ENCODE measurements at places on chromosomes 13 and 19.
A peak's percentile ranks its signal among the peaks of the same experiment; 100 is the strongest.

GRCh38 chr13:29771247-29771646 is 79.2 kb downstream of the UBL3 start:
- peak; percentile 71 for DNase-seq

- DNase-seq: peak; percentile 29
Measured at GRCh38 chr13:110116072-110116487, 190.9 kb downstream of the COL4A1 start.

- no peak for DNase-seq
Measured at GRCh38 chr13:39512687-39513086, 90.3 kb downstream of the LHFPL6 start.

DNA sequence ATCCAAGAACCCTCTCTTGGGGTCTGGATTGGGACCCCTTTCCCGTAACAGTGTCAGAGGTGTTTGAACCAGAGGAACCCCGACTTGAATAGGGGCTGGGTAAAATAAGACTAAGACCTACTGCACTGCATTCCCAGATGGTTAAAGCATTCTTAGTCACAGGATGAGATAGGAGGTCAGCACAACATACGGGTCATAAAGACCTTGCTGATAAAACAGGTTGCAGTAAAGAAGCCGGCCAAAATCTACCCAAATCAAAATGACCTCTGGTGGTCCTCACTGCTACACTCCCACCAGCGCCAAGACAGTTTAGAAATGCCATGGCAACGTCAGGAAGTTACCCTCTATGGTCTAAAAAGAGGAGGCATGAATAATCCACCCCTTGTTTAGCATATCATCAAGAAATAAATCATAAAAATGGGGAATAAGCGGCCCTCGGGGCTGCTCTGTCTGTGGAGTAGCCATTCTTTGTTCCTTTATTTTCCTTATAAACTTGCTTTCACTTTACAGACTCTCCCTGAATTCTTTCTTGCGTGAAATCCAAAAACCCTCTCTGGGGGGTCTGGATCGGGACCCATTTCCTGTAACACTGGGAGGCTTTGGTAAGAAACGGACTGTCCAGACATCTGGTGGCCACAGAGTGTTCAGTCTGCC is 4.4 kb upstream of the SIN3B start:
- DNase-seq: no peak

DNA sequence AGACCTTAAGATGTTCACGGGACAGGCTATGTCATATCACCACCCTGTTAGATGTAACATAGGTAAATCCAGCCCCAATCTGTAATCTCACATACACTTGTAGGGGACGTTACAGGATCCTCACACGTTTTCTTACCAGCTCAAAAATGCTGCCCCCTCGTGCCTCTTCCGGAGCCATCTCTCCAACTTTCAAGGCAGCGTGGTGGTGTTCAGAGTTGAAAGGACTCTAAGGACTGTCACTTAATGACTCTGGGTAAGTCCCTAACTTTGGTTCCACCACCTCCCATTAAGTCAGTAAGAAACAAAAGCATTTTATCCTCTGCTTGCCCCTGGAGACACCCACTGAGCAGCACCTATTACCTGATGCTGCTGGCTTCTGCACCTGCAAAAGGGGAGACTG is 4.4 kb downstream of the MED26 start:
- DNase-seq: no peak

- DNase-seq: no peak
Measured at GRCh38 chr13:98775386-98775785, 22.9 kb upstream of the SLC15A1 start.

GRCh38 chr13:27264648-27265047 is 6.0 kb upstream of the RASL11A start:
- DNase-seq: no peak

DNA sequence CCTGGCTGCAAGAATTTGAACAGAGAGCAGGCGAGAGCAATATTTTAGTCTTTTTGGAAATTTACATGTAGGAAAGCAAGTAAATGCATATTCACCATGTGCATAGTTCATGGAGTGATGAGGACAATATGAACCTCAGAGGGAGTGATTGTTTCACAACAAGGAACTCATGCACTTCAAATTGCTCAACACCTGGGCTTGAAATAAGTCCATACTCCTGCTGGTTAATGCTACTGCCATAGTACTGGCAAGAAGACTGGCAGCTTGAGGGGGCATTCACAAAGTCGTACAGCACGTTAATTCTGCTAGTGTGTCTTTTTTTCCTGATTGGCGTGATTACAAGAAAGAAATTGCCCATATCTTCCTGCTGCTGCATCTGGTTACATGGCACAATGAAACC is 267.6 kb downstream of the PCDH17 start:
- no peak for DNase-seq

GRCh38 chr19:6979399-6979798 is 41.8 kb downstream of the MBD3L2B start:
- DNase-seq: no peak

- DNase-seq: no peak
Measured at GRCh38 chr13:20776751-20777150, 3.0 kb upstream of the EEF1AKMT1 start.

GRCh38 chr19:11338569-11339253 is 746 bp downstream of the RAB3D start:
- DNase-seq: no peak

GRCh38 chr13:29547153-29547552 is 48.3 kb downstream of the SLC7A1 start:
- DNase-seq: no peak

GRCh38 chr13:105491345-105491744 is 1044.1 kb downstream of the EFNB2 start:
- no peak for DNase-seq

DNA sequence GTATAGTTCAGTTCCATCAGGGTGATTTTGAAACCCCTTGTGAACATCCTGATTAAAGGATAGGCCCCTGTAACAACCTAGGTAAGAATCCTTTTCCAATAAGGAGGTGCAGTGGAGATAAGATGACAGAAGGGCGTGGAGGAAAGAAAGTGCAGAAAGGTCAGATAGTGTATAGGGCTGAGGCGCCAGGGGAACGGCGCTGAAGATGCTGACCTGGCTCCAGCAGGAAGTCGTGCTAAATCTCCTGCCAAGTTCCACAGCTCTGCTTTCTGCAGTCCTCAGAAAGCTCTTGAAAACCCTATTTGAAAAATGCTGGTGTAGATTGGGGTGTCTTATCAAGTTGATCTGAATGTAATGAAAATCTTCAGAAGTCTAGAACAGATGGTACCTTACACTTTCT is 221.7 kb downstream of the COG6 start:
- no peak for DNase-seq

- DNase-seq: no peak
Measured at GRCh38 chr19:39307046-39307821, 11.0 kb downstream of the IFNL1 start.

DNA sequence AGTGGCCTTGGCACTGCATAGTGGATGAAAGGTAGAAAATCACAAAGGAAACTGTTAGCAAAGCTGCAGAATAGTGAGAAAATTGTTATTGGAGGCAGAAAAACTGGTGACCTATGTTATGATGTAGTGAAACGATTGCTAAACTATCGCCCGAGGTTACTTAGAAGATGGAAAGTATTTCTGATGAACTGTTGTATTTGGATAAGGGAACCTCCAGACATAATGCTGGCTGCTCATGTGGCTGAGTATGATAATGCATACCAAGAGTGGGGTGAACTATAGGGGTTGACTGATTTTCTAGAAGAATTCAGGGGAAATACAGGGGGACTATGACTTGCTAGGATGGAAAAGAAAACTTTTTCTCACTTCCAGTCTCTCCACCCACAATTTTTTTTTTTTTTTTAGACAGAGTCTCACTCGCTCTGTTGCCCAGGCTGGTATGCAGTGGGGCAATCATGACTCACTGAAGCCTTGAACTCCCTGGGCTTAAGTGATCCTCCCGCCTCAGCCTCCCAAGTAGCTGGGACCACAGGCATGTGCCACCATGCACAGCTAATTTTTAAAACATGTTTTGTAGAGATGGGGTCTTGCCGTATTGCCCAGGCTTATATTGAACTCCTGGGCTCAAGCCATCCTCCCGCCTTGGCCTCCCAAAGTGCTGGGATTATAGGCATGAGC is 4.4 kb upstream of the EID2 start:
- DNase-seq: no peak

DNA sequence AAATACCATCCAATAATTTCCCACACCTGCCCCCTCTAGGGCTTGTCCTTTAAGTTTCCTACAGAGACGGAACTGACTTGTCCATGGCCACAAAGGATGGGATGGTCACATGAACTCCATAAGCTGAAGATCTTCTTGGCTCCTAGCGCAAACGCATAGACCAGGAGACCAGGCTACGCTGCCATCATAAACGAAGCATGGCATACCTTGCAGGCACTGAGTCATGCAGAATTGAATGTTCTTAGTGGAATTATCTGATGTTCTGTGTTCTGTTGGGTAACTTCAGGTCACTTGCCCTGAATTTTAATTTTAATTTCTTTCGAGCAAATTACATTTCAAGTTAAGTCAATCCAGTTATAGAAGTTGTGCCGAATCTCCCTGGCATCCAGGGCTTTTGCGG is 96.4 kb upstream of the STARD13 start:
- DNase-seq: no peak

DNA sequence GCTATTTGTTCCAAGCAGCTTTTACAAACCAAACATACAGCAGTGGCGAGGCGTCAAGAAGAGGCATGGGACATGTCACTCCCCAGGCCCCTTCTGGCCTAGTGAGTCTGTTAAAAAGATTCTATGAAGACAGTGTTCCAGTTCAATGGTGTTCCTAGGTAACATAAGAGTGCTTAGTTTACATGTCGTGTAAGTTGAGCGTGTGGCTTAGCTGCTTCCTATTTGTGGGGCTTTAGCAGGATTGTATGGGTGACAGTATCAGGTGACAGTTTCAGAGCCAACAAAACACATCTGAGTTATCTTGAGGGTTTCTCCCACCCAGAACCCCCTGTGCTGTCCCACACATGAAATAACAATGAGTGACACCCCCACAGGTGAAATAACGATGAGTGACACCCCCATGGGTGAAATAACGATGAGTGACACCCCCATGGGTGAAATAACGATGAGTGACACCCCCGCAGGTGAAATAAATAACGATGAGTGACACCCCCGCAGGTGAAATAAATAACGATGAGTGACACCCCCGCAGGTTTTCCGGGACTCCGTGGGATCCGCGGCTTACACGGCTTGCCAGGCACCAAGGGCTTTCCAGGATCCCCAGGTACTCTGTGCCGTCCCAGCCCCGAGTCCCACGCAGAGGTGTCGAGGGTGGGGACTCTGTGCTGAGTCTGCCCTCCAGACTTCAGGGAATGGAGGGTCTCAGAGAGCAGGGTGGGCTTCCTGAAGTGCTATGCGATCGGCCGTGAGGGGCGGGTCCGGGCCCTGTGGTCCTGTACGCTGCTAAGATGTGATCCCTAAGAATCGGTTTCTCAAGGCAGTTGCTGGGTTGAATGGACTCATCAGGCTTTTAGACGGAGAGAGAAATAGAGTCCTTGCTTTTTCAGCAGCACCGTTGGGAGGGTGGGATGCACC is 68.6 kb downstream of the RAB20 start:
- no peak for DNase-seq

DNA sequence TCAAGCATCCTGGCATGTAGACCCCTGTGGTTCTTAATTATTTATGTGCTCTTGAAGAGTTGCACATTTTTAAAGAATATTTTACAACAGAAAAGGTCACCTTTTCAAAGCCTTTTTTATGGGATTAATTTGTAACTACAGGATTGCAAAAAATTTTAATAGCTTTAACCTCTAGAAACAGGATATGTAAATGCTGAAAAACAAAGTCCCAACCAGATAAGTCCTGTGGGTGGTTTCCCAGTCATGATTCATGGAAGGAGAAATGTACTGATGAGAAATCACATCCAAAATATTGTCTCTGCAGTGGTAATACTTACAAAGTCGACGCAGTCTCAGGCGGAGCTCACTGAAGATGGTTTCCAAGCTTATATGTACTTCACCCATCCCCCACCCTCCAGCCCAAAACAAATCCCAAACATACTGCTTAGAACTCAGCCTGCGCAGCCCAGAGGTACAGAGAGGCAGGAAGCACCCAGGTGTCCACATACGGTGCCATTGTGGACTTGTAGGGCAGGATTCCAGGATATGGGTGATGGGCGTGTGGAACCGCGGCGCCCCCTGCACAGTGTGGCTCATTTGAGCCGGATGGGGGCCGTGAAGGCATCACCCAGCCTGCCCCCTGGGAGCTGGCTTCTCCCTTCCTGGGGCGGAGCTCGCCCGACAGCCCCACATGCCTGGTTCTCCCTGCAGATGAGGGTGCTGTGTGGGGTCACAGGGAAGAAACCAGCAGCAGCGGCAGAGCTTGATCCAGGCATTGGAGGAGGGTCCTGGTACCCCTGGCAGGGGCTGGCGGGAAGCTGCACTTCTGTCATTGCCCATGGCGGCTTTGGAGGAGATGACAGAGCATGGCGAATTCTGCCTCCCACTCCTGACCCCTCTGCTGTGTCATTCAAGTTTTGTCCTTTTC is 101.2 kb downstream of the ATP11A start:
- no peak for DNase-seq

- DNase-seq: no peak
Measured at GRCh38 chr13:35723053-35723461, 246.6 kb upstream of the MAB21L1 start.

- DNase-seq: no peak
Measured at GRCh38 chr13:101959016-101959415, 442.8 kb downstream of the FGF14 start.

DNA sequence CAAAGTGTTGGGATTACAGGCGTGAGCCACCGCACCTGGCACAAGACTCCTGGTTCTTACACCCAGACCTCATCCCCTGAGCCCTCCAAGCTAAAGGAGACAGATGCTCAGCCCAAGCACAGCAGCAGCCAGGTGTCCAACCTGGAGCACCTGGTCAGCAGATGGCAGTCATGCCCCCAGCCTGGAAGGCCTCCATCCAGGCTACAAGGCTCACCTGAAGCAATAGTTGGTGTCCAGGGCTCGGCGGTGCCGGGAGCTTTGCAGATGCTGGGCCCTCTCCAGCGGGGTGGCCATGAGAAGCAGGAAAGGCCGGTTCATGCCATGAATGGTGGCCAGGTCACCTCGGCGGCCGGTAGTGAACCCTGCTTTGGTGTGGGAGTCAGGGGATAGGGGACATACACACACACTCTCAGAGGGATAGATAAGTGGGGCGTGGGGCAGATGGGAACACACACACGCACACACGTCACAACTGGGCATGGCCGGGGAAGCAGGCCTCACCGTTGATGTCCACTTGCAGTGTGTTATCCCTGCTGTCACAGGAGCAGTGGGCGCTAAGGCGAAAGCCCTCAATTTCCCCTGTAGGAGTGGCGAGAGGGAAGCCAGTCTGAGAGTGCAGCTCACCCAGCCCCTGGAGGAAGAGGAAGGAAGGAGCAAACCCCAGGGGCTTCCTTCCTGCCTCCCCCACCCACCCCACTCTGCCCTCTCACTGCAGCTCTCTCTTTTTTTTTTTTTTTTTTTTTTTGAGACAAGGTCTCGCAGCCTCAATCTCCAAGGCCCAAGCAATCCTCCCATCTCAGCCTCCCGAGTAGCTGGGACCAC is 11.8 kb downstream of the TGFB1 start:
- peak; percentile 49 for DNase-seq

GRCh38 chr13:102311901-102312300 is 89.9 kb downstream of the FGF14 start:
- DNase-seq: no peak

GRCh38 chr13:32233062-32233461 is 82.1 kb downstream of the ZAR1L start:
- DNase-seq: no peak

Data from CD4-positive, alpha-beta T cell treated with Interleukin-17A for 1 hour (primary cell).